ENCODE measurements at places on chromosomes 3 and 15.

- DNase-seq, result no peak
Observed at GRCh38 chr3:194007592-194008337, 128.2 kb upstream of the HES1 start.

DNA sequence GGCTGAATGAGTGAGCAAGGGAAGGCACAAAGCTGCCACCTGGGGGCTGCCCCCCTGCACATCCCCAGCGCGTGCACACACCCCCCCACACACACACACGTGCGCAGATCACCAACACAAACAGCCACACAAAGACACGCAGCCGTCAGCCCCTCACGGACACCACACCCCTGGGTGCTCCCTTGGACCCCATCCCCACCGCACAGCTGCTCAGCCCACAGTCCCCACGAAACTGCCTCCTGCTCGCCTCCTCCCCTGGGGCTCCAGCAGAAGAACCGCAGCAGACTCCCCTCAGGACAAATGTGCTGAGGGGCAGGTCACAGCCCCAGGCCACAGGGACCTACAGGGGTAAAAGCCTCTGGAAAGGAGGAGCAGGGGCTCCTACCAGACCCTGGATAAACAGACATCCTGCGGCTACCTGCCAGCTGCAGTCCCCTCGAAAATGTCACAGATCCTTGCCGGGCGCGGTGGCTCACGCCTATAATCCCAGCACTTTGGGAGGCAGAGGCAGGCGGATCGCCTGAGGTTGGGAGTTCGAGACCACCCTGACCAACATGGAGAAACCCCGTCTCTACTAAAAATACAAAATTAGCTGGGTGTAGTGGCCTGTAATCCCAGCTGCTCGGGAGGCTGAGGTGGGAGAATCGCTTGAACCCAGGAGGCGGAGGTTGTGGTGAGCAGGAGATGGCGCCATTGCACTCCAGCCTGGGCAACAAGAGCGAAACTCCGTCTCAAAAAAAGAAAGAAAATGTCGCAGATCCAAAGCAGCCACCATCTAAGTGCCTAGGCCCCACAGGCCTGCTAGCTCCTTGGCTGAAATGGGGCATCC is 6.5 kb downstream of the TWF2 start:
- no peak for DNase-seq

- DNase-seq, result no peak
Observed at GRCh38 chr15:78638658-78639314, 2.2 kb downstream of the CHRNB4 start.

DNA sequence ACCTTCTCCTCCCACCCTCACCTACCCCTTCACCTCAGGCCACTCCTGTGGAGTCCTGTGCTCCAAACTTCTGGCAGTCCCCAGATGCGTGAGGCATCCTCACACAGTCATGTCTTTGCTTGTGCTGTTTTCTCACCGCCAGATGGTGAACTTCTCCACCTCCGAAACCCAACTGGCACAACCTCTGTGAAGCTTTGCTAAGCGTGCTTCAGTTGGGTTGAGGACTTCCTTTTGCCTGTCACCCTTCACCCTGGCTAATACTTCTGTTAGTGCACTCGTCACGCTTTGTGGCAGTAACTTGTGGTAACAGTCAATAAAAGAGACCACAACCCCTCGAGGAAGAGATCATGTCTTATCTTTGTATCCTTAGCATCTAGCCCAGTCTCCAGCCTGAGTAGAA is 42.0 kb upstream of the SKOR1 start:
- no peak for DNase-seq

GRCh38 chr3:64022451-64023186 is 675 bp downstream of the PSMD6 start:
- DNase-seq, result peak; percentile 2

DNA sequence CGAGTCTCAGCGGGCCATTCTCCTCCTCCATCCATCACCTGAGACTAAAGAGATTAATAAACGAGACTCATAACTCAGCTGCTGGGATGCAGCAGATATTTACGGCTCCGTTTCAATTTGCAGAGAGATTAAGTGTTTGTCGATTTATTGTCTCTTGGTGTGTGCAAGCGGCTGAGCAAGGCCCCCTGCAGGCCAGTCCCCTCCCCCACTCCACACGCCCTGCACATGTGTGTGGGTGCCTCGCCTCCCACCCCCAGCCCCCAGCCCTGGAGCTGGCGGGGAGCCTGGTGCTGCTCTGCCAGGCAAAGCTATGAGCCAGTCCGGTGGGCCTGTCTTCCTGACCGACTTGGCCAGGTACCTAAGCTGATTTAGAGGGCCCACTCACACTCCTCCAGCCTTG is 63.0 kb downstream of the CYP11A1 start:
- DNase-seq, result no peak

GRCh38 chr15:70159713-70160009 is 61.9 kb upstream of the TLE3 start:
- no peak for DNase-seq

DNA sequence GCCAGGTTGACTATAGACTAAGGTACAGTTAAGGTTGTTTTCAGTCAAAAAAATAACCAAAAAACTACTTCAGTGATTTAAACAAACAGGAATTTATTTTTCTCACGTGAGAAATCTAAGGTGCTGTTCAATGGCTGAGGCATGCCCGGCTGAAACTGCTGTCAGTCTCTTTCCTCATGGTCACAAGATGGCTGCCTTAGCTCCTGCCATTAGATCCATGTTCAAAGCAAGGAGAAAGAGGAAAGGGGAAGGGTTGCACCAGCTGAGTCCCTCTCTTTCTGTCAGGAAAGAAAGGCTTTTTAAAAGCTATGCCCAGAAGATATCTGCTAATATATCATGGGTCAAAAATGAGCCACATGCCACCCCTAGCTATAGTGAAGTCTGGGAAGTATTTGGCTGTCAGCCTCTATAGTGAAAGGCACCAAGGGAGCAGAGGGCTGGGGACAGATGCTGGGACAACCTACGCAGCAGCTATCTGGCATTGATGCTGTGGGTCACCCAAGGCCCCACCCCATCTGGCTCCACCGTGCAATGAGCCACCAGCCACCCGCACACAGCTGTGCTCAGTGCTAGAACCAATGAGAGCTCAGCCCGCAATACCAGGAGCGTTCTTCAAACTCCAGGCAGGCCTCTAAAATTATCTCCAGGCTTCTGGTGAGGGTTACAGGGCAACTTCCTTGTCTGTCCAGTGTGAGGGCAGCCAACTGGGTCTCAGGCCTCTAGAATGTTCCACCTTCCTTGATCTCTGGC is 64.7 kb upstream of the GATA2 start:
- DNase-seq, result no peak
